ENCODE measurements at places on chromosomes 2 and 18.

GRCh38 chr2:226352941-226353560 is 446.6 kb downstream of the IRS1 start:
- no peak for DNase-seq

DNA sequence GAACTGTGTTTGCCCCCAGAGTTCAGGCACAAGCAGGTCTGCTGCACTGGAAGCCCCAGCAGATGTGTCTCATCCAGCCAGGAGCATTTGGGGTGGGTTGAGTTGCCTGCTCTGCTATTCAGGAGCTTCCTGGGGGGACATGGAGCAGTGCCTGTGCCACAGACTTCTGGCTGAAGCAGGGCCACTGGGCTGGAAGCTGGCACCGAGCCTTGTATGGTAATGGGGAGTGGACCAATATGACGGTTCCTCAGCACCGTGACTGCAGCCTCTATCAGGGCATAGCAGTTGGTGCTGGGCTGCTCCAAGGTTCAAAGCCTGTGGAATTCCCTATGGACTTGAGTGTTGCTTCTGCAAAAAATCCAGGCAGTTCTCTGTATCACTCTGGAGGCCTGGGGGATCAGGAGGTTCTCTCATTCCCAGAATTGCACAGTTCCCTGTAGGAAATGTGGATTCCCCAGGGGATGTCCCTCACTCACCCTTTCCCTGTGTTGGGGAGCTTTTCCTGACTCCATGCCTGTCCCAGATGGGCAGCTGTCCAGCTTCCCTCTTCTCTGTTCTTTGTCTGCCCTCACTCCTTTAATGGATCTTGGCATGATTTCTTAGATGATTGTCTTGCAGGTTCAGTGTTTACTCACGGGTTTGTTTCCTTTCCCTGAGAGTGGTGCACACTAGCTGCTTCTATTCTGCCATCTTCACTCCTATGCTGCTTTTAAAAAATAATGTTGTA is 37.2 kb upstream of the THSD7B start:
- DNase-seq = no peak

DNA sequence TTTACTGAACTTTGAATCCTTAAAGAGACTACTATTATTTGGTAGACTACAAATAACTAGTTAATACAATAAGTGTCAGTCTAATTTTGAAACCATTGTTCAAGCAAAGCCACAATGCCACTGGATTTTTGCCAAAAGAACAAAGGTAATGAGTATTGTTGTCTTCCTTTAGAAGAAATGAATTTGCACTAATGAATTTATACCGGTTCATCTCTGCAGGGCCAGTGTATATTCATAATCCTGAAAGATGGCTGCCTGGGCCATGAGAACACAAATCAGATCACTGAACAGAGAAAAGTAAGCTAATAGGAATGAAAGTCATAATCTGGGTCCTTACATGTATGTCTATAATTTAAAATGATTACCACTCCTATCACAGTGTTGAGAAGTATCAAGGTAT is 31.2 kb downstream of the GCFC2 start:
- no peak for DNase-seq

GRCh38 chr18:73690222-73690621 is 457.4 kb downstream of the FBXO15 start:
- DNase-seq = no peak

DNA sequence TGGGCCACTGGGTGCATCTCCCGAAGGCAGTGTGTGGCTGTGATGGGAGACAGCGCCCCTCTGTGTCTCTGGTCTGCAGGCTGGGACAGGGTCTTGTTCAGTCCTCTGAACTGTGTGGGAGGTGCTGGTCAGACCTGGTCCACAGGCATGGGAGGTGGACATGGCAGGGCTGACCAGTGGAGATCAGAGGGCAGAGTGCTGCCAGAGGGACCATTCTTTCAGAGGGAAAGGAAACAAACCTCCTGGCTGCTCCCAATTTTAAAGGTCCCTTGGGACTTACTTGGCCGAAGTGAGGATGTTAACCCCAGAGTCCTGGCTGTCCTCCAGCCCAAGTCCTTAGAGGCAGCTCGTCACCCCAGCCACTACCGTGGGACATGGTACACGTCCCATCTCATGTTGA is 4.0 kb downstream of the CAPN13 start:
- DNase-seq = no peak

GRCh38 chr18:62610351-62610700 is 87.5 kb downstream of the ZCCHC2 start:
- DNase-seq = no peak

DNA sequence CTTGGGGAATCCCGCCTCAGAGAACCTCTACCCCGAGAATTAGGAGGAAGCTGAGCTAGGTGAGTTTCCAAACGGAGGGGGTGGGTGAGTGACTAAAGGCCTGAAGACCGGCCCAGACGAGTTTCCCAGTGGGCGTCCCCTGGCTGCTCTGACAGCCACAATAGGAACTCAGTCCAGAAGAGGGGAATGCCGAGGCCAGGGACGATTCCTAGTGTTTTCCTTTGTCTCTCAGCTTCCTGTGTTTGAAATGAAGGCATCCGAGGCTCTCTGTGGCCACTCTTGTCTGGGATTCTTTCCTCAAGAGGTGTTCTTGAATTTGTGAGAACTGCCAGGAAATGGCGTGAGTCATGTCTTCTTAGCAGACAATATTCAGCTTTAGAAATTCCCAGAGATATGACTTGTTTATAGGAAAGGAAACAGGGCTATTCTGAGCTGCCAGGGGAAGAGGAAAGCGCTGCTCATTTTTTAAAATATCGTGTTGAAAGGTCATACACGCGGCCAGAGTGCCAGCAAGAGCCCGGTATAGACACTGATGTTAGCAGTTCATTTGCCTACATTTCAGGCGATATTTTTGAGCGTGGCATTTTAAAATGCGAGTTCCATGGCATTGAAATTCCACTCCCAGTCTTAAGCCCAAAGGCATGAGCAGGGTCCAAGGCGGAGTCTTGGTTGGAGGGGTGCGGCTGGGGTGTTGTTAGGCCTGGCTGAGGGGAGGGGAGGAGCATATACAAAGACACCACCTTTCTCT is 169.1 kb upstream of the KLF7 start:
- DNase-seq = no peak

- no peak for DNase-seq
Measured at GRCh38 chr2:104046466-104046865, 807.4 kb upstream of the POU3F3 start.

DNA sequence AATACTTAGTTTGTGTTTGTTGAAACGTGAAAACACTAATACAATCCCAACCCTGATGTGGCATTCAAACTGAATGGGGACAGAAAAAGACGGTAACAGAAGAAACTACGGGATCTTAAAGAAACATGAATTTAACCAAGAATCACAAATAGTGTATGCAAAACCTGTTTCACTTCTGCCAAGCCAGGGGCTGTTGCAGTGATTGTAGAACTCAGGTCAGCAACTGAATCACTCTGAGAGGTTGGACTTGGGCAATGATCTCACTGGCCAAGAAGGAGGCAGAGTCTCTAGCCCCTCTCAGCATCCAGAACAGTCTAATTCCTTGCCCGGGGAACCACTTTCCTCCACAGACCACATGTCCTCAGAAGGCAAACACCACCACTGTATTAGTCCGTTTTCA is 54.9 kb upstream of the CRIM1 start:
- DNase-seq = no peak

DNA sequence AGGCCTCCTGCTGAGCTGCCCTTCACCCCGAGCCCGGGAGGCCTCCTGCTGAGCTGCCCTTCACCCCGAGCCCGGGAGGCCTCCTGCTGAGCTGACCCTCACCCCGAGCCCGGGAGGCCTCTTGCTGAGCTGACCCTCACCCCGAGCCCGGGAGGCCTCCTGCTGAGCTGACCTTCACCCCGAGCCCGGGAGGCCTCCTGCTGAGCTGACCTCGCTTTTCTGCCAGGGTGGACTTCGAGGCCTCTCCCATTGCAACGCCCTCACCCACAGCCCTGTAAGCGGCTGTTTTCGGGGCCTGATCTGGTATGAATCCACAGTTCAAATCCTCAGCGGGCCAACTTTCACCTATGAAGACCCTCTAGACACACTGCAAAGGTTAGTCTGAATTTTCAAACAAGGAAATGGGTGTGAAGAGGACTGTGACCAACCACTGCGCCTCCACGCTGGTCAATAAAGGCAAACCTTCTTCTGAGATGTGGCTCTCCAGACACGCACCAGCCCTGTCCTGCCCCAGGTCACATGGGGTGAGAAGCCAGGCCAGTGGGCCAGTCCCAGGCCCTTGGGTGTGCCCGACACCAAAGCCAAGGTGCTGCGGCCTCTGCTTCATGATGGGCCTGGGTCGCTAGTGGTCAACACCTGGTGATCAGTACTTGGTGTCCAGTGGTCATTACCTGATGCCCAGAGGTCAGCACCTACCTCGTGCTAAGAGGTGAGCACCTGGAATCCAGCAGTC is 225.1 kb upstream of the SALL3 start:
- no peak for DNase-seq

- no peak for DNase-seq
Measured at GRCh38 chr18:47821314-47821713, 109.1 kb downstream of the SMAD2 start.

- no peak for DNase-seq
Measured at GRCh38 chr2:42045848-42046748, 1.7 kb upstream of the PKDCC start.

DNA sequence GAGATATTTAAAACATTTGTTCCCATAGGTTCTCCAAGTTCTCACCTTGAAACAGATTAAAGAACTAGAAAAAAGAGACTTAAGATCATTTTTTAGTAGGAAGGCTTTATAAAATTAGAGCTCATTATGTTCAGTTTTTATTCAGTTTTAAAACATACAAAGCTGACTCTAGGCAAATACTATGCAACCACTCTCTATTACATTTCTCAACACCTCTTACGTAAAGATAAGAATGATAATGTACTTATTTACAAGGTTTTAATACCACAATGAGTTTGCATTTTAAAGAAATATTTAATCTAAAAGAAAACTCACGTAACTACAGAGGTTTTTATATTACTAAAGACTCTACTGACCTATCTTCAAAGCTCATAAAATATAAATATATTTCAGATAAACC is 68.8 kb downstream of the TMEM131 start:
- no peak for DNase-seq

GRCh38 chr2:176507786-176508185 is 238.5 kb downstream of the MTX2 start:
- no peak for DNase-seq

- DNase-seq = no peak
Measured at GRCh38 chr2:128663371-128664050, 344.8 kb upstream of the HS6ST1 start.

GRCh38 chr2:171447675-171448074 is 13.6 kb downstream of the DCAF17 start:
- no peak for DNase-seq

DNA sequence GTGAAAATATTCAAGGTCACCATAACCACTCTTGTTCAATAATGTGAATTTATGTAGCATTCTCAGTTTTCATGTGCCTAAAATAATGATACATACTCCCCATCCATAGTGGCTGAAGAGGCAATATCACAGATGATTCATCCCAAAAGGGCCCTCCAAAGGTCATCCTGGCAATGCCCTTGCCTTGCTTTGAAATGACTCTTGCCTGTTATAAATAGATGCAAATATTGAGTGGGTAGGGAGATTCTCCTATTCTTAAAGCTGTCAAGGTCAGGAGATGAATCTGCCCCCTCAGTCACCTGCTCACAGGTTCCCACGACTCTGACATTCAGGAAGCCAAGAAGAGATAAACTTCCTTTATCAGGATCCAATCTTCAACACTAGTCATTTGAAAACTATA is 490.5 kb downstream of the TNS1 start:
- no peak for DNase-seq

- no peak for DNase-seq
Measured at GRCh38 chr2:239119346-239120126, 271.7 kb downstream of the TWIST2 start.

GRCh38 chr2:85579266-85579935 is 2.0 kb downstream of the VAMP8 start:
- DNase-seq = no peak
